WERI-Rb-1 (cell line): ENCODE measurements at places on chromosomes 2 and 18.
A peak's percentile ranks its signal among the peaks of the same experiment; 100 is the strongest.

GRCh38 chr2:46876741-46877384, 38.7 kb downstream of the MCFD2 start:
- peak; percentile 48 for DNase-seq

DNA sequence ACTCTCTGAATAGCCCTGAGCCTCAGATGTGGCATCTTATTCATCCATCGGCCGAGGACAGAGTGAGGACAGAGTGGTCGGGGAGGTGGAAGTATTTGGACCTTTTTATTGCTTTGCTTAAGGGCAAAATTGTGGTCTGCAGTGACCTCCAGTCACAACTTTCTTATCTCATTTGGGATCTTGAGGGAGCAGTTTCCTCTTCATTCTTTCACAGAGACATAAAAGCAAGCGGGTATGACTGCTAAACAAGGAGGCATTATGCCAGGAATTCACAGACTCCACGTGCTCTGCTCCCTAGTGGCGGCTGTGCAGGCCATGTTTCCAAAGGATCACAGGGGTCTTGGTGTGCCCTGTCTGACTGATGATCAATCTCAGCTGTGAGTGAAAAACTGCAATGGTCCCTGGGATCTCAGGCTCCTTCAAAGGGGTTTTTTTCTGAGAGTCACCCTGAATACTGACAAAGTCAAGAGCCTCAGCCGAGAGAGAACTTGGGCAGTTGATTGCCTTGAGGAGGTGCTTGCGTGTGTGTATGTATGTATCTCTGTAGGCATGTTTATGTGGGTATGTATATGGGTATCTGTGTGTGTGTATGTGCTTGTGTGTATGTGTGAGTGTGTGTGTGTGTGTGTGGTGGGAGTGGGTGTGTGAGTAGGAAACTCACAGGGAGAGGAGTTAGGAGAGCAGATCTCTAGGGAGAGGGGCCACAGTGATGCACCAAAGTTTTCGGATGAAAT, 47.7 kb downstream of the RAPGEF4 start:
- DNase-seq: no peak

- no peak for DNase-seq
Observed at GRCh38 chr18:9526458-9526857, 51.1 kb downstream of the RALBP1 start.

DNA sequence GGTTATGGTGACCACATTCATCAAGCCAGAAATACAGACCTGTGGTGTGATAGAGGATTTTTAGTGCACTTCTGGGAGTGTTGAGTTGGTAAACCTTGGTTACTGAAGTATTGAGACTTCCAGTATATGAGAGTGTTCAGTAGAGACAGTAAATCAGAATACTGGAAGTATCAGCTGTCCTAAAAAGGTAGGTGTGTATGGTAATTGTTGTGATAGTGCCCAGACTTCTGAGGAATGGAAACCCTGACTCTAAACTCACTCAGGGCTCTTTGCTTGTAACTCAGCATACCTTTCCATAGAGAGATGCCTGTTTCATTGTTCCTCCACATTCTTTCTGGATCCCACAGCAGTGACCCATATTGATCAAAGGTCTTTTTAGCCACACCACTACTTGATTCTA, 217.1 kb downstream of the SETBP1 start:
- DNase-seq: no peak
